ENCODE measurements at places on chromosomes 3 and 15. TPM values are rescaled to one million over a fixed set of nuclear protein-coding genes. Genes with fewer than 3 reads are reported as not detected.
A peak's percentile ranks its signal among the peaks of the same experiment; 100 is the strongest.

Gene ATP2B2
- under 0.01 TPM for total RNA-seq

DNA sequence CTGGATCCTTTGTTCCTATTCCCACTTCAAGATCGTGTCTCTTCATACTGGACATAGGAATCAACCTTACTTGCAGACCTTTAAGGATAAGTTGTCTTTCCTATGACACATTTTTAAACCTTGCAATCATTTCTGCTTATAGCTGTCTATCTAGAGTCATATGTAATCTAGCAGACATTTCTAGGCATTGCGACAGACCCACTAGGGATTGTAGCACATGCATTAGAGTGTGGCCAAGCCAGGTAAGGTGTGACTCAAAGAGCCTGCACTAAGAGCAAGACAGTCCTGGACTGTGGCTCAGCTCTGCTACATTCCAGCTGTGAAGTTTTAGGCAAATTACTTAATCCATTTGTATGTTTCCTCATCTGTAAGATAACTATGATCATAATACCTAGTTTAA lies 38.8 kb upstream of the BFSP2 start:
- no peak overlapping the region for H3K27ac ChIP-seq
- no peaks in the 10 kb centered on the region for H3K27me3 ChIP-seq
- DNase-seq, result no peak
- no peaks in the 10 kb centered on the region for H3K36me3 ChIP-seq
- H3K4me3 ChIP-seq, result no peak overlapping the region
- H3K4me1 ChIP-seq, result no peaks in the 10 kb centered on the region

Gene LRTM1
- total RNA-seq, result not detected

- peaks cover 11% of the 10 kb centered on the region for H3K4me1 ChIP-seq
- H3K27me3 ChIP-seq, result no peaks in the 10 kb centered on the region
- H3K4me3 ChIP-seq, result no peak overlapping the region
- peak overlapping the region; percentile 96 for H3K27ac ChIP-seq
- no peak for DNase-seq
- H3K36me3 ChIP-seq, result no peaks in the 10 kb centered on the region
Measured at GRCh38 chr3:184563561-184563925, 2.0 kb downstream of the EPHB3 start.

Gene STX19
- 5.9 TPM for total RNA-seq

Gene CLDN11
- total RNA-seq, result 8.2 TPM

DNA sequence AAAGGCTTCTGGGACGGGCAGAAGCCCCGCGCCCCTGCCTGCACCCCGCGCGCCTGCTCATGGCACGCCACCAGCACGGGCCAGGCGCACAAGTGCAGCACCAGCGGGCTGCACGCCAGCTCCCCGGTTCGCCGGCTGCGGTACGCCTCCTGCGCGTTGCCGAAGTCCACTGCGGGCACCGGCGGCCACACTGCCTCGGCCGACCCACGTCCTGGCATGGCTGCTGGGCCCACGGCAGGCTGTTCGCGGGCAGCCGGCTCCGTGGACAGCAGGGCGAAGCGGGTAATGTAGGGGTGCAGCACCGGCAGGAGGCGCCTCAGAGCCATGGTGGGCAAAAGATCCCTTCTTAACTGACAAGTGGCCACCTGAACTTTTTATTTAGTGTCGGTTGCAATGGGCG lies 34.8 kb downstream of the MCCC1 start:
- no peaks in the 10 kb centered on the region for H3K4me1 ChIP-seq
- DNase-seq, result no peak
- H3K27ac ChIP-seq, result no peak overlapping the region
- H3K36me3 ChIP-seq, result no peaks in the 10 kb centered on the region
- H3K27me3 ChIP-seq, result no peaks in the 10 kb centered on the region

GRCh38 chr3:192371870-192372400 lies 355.4 kb downstream of the FGF12 start:
- no peak overlapping the region for H3K27ac ChIP-seq
- no peak overlapping the region for H3K4me3 ChIP-seq
- no peaks in the 10 kb centered on the region for H3K36me3 ChIP-seq
- no peaks in the 10 kb centered on the region for H3K4me1 ChIP-seq

DNA sequence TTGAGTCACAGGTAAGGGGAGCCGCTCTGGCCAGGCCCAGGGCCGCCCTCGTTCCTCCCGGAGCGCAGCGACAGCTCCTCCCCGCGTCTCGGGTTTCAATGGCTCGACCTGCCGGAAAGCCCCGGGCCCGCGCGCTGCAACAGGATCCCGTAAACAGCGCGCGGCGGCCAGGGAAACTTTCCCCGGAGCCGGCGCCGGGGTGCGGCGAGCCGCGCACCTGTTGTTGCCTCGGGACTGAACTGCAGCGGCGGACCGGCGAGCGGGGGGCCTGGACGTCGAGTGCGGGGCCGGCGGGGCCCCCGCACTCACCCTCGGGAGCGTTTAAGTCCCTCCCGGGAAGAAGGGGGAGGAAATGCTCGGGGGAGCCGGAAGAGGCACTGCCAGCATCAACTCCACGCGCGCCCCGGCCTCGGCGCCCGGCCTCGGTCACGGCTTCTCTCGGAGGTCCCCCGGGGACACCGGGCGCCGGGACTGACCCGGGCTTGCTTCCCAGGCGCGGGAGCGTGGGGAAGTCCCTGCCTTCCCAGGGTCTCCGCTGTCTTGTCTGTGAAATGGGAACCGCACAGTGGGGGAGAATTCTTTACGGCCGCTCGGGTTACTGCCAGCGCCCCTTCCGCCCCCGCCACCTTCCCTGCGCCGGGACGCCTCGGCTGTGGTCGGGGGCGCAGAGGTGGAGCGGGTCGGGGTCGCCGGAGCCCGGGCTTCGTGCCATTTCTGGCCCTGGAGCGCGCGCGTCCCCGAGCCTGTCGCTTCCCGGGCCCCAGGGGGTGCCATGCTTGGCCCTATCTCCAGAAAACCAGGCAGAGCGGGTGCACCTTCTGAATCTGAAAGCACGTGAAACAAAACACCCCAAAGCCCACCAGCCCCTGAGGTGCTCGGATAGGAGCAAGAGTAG lies 7.5 kb upstream of the PGPEP1L start:
- peak overlapping the region; percentile 44 for H3K4me3 ChIP-seq
- no peaks in the 10 kb centered on the region for H3K4me1 ChIP-seq
- H3K36me3 ChIP-seq, result no peaks in the 10 kb centered on the region
- DNase-seq, result peak; percentile 65
- peak overlapping the region; percentile 89 for H3K27ac ChIP-seq

DNA sequence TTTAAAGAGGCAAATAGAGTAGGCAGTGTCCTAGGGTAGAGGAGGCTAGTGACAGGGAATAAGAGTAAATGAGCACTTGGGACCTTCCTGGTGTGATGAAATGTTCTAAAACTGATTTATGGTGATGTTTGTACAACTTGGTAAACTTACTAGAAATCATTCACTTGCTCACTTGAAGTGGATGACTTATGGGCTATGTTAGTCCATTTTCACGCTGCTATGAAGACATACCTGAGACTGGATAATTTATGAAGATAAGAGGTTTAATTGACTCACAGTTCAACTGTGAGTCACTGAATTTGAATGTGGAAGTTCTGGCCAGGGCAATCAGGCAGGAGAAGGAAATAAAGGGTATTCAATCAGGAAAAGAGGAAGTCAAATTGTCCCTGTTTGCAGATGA lies 31.7 kb upstream of the DHX36 start:
- no peak overlapping the region for H3K27ac ChIP-seq
- no peak overlapping the region for H3K4me3 ChIP-seq
- DNase-seq, result no peak
- no peaks in the 10 kb centered on the region for H3K36me3 ChIP-seq

GRCh38 chr15:31799715-31800321 lies 230.5 kb upstream of the CHRNA7 start:
- H3K4me3 ChIP-seq, result no peak overlapping the region
- no peaks in the 10 kb centered on the region for H3K4me1 ChIP-seq
- no peaks in the 10 kb centered on the region for H3K27me3 ChIP-seq

- H3K4me3 ChIP-seq, result peak within 1 kb of the TSS; percentile 99
- H3K27ac ChIP-seq, result peak within 1 kb of the TSS; percentile 100
- peak; percentile 84 for DNase-seq
- H3K4me1 ChIP-seq, result peaks cover 37% of the 10 kb centered on the region
- H3K36me3 ChIP-seq, result no peaks in the 10 kb centered on the region
Measured at GRCh38 chr3:39107388-39108199, at the start of the genes GORASP1 and TTC21A. Gene GORASP1, minus strand, starts transcription at chr3:39107627. Its CDS starts 86 bp downstream, at chr3:39107541. Gene TTC21A, plus strand, starts transcription at chr3:39107680. Its CDS starts 158 bp downstream, at chr3:39107838.

Gene ANKDD1A
- total RNA-seq, result 7.2 TPM

Gene SNRPA1
- 44.3 TPM for total RNA-seq

DNA sequence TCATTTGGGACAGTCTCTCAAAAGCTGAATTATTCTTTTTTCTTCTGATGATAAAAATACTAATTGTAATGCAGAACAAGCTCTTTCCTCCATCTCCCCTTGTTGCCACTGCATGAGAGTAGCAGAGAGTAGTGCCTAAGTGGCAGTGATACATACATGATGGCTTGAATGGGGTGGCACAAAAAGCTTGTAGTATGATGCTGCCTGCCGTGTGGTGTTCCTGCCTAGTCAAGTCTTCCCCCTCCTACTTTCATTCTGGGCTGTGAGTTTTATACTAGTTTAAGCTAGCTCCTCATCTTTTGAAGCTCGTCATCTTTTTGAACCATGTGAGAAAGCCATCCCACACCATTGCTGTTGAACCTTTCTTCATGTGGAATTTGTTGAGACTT lies 230.5 kb downstream of the NFKBIZ start:
- no peak overlapping the region for H3K4me3 ChIP-seq
- peak overlapping the region; percentile 39 for H3K27ac ChIP-seq
- H3K4me1 ChIP-seq, result no peaks in the 10 kb centered on the region
- H3K36me3 ChIP-seq, result no peaks in the 10 kb centered on the region
- DNase-seq, result no peak

- H3K27me3 ChIP-seq, result no peaks in the 10 kb centered on the region
- H3K36me3 ChIP-seq, result no peaks in the 10 kb centered on the region
- H3K4me1 ChIP-seq, result no peaks in the 10 kb centered on the region
- DNase-seq, result no peak
Measured at GRCh38 chr3:9201955-9202354, 47.5 kb downstream of the SRGAP3 start.

- H3K4me3 ChIP-seq, result no peak overlapping the region
- no peak for DNase-seq
- no peaks in the 10 kb centered on the region for H3K4me1 ChIP-seq
- no peak overlapping the region for H3K27ac ChIP-seq
- no peaks in the 10 kb centered on the region for H3K27me3 ChIP-seq
- no peaks in the 10 kb centered on the region for H3K36me3 ChIP-seq
Measured at GRCh38 chr3:80408030-80408721, 640.4 kb upstream of the ROBO1 start.

DNA sequence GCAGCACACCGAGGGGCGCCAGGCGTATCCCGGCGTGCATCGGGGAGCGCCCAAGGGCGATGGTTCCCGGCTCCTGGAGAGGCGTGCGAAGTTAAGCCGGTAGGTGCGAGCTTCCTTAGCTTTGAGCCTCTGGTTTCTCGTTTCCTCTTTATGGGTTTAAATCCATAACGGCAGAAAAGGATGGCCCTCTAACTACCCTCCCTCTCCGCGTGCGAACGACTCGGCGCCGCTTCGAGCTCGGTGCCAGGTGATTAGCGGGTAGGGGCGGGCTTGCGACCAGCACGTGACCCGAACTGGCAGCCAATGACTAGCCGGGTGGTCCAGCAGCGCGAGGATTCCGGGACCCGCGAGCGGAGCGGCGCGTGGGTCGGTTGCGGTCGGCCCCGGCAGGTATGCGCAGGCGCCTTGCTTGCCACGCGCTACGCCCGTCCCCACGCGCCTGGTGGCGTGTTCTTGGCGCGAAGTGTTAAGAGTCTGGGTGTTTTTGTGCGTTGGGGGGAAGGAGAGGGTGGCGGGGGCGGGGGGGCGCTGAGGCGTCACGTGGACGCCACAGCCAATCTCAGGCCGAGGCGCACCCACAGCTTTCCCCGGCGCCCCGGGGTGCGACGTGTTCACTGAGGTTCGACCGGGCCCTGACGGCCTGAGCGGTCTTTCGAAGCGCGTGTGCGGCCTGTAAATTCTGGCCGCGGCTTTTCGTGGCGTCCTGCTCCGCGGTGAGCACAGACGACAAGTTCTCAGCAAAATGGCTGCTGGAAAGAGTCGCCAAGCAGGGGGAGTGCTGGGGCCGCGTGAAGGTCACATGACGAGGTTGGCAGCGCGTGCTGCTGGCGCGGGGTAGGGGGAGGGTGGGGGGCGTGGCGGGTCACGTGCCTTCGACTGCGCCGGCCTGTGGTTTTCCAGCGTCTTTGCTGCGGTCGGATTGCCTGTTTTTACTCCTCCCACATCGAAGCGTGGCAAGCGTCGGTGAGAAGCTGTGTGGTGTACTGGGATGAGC lies 38.7 kb upstream of the MGA start:
- H3K4me3 ChIP-seq, result peak overlapping the region; percentile 45
- H3K27ac ChIP-seq, result peak overlapping the region; percentile 96
- DNase-seq, result peak; percentile 79
- H3K27me3 ChIP-seq, result no peaks in the 10 kb centered on the region
- no peaks in the 10 kb centered on the region for H3K36me3 ChIP-seq

Gene GPR27
- total RNA-seq, result 2.0 TPM

GRCh38 chr15:94075349-94075748 lies 156.0 kb upstream of the MCTP2 start:
- no peak overlapping the region for H3K27ac ChIP-seq
- no peaks in the 10 kb centered on the region for H3K4me1 ChIP-seq
- H3K27me3 ChIP-seq, result no peaks in the 10 kb centered on the region
- H3K36me3 ChIP-seq, result no peaks in the 10 kb centered on the region
- DNase-seq, result no peak
- H3K4me3 ChIP-seq, result no peak overlapping the region

GRCh38 chr3:52005571-52005986 lies 9.9 kb upstream of the RPL29 start:
- no peaks in the 10 kb centered on the region for H3K36me3 ChIP-seq
- H3K4me1 ChIP-seq, result peaks cover 12% of the 10 kb centered on the region
- peak overlapping the region; percentile 54 for H3K4me3 ChIP-seq
- H3K27ac ChIP-seq, result peak overlapping the region; percentile 70
- peak; percentile 43 for DNase-seq

DNA sequence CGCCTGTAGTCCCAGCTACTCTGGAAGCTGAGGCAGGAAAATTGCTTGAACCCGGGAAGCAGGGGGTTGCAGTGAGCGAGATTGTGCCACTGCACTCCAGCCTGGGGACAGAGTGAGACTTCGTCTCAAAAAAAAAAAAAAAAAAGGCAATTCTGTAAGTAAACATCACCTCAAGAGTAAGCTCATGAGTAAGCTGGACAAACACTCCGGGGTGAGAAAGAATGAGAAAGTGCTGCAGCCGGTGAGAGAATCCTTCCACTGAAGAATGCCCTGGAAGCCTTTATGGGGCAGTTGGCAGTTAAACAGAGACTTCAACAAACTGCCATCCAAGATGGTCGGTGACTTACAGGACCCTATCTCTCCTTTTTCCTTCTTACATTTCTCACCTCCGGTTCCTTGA lies 47.5 kb downstream of the FEZF2 start:
- no peaks in the 10 kb centered on the region for H3K36me3 ChIP-seq
- H3K4me3 ChIP-seq, result no peak overlapping the region
- no peaks in the 10 kb centered on the region for H3K27me3 ChIP-seq
- DNase-seq, result no peak
- no peak overlapping the region for H3K27ac ChIP-seq
- no peaks in the 10 kb centered on the region for H3K4me1 ChIP-seq

Gene SLC41A3
- 50.1 TPM for total RNA-seq

Gene GP5
- not detected for total RNA-seq

DNA sequence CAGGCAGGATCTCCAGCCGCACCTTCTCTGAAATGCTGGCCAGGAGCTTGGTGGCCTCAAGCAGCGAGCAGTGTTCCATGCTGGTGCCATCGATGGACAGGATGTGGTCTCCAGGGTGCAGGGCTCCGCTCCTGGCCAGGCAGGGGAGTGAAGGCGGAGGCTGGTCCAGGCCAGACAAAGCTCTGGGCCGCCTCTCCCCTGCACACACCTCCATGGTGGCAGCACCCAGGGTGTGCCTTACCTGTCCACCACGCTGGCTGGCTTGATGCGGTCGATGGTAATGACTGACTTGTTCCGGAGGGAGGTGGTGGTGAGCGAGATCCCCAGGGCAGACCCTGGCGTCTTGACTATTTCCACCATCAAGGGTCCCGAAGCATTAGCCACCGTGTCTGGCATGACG lies 20.0 kb downstream of the GRIP2 start:
- H3K36me3 ChIP-seq, result no peaks in the 10 kb centered on the region
- no peak overlapping the region for H3K27ac ChIP-seq
- DNase-seq, result no peak
- H3K4me1 ChIP-seq, result no peaks in the 10 kb centered on the region

Data from breast epithelium (tissue), 4 donors.